Adrenal gland (tissue), 19 donors: ENCODE measurements at places on chromosomes 1 and 21.
A peak's percentile ranks its signal among the peaks of the same experiment; 100 is the strongest.

DNA sequence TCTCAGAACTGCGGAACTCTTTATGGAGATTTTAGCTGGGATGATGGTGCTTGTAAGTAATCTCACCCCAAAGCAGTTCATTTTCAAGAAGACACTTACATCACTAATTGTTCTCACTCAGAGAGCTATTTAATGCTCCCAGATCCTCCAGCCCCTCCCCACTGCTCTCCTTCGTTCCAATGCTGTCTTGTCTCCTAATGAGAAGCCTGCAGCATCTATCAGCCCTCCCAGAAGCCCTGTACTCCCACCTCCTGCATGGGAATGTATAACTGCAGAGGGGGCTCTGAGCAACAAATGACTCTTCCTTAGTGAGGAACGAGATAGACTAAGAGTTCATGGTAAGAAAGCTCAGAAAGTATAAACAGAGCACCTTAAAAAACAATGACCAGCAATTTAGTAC lies 377.4 kb upstream of the RUNX1 start:
- DNase-seq = no peak
- no peaks in the 10 kb centered on the region for H3K36me3 ChIP-seq
- no peak overlapping the region for H3K4me3 ChIP-seq
- H3K27ac ChIP-seq = no peak overlapping the region
- no peaks in the 10 kb centered on the region for H3K4me1 ChIP-seq

- H3K36me3 ChIP-seq = peaks cover 23% of the 10 kb centered on the region
- H3K4me1 ChIP-seq = no peaks in the 10 kb centered on the region
- H3K27me3 ChIP-seq = no peaks in the 10 kb centered on the region
Measured at GRCh38 chr1:27763358-27763757, 9.7 kb upstream of the STX12 start.

DNA sequence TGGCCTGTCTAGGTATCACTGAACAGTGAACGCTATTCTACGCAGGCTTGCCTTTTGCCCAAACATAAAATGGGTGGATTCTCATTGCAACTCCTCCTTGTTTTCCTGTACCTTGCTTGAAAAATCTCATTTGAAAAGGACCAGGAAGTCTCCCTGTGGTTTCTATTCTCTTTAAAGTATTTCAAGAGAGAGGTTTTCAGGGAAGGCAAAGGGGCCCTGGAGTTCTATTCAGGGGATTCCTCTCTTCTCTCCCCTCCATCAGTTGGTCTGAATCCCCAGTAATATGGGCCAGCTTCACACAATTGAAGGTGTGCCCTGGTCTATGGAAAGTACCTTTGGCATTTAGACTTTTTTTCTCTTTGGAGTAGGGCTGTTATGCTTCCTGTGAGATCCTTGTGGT lies 311.3 kb downstream of the RGS7 start:
- H3K4me3 ChIP-seq = no peak overlapping the region
- DNase-seq = no peak
- H3K4me1 ChIP-seq = no peaks in the 10 kb centered on the region
- H3K27me3 ChIP-seq = no peaks in the 10 kb centered on the region

- H3K4me3 ChIP-seq = no peak overlapping the region
- no peaks in the 10 kb centered on the region for H3K36me3 ChIP-seq
- H3K27me3 ChIP-seq = no peaks in the 10 kb centered on the region
- H3K4me1 ChIP-seq = no peaks in the 10 kb centered on the region
- DNase-seq = peak; percentile 56
Measured at GRCh38 chr1:184242507-184242943, 144.3 kb upstream of the C1orf21 start.

DNA sequence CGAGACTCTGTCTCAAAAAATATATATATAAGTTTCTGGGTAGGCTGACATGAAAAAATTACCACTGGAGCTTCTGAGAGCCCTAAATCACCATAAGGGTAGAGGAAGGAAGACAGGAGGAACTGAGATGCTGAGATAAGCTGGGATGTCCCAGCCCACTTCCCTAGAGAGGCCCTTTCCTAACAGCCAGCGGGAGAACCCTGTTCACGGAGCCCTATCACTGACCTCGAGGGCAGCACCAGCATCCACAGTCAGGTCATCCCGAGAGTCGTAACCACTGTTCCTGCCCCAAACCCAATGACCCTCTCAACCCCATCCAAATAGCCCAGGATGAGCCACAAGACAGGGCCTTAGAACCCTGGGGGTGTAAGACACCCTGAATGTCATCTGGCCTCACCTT lies 77.5 kb downstream of the CD34 start:
- H3K27ac ChIP-seq = peak overlapping the region; percentile 23
- H3K4me3 ChIP-seq = no peak overlapping the region
- H3K4me1 ChIP-seq = peaks cover 37% of the 10 kb centered on the region
- H3K27me3 ChIP-seq = no peaks in the 10 kb centered on the region
- no peaks in the 10 kb centered on the region for H3K36me3 ChIP-seq

GRCh38 chr1:10045480-10046355 lies 13.0 kb downstream of the UBE4B start:
- no peaks in the 10 kb centered on the region for H3K27me3 ChIP-seq
- H3K27ac ChIP-seq = peak overlapping the region; percentile 65

GRCh38 chr1:75165264-75165663 lies 31.1 kb downstream of the LHX8 start:
- no peak overlapping the region for H3K27ac ChIP-seq
- H3K27me3 ChIP-seq = no peaks in the 10 kb centered on the region
- no peak for DNase-seq
- no peak overlapping the region for H3K4me3 ChIP-seq
- no peaks in the 10 kb centered on the region for H3K4me1 ChIP-seq

GRCh38 chr1:167432780-167433179 lies 85.5 kb downstream of the CD247 start:
- DNase-seq = no peak
- peaks cover 21% of the 10 kb centered on the region for H3K4me1 ChIP-seq

DNA sequence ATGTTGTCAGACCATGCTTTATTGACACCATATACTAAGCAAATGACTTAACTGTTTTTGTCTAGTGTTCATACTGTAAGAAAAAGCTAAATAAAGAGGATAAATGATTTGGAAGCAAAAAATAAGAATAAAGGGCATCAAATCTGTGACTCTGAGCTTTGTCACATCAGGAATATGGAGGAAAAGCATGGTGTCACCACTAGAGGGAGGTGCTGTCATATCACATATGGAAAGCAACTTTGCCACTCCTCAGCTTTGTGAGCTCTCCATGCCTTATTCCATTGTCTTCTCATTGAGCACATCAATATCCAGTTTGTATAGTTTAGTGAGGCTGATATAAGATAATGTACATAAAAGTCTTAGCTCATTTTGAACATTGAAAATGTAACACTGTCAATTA lies 20.8 kb upstream of the GBP1 start:
- no peak for DNase-seq
- no peak overlapping the region for H3K4me3 ChIP-seq
- no peak overlapping the region for H3K27ac ChIP-seq
- H3K36me3 ChIP-seq = no peaks in the 10 kb centered on the region
- H3K4me1 ChIP-seq = no peaks in the 10 kb centered on the region
- no peaks in the 10 kb centered on the region for H3K27me3 ChIP-seq

DNA sequence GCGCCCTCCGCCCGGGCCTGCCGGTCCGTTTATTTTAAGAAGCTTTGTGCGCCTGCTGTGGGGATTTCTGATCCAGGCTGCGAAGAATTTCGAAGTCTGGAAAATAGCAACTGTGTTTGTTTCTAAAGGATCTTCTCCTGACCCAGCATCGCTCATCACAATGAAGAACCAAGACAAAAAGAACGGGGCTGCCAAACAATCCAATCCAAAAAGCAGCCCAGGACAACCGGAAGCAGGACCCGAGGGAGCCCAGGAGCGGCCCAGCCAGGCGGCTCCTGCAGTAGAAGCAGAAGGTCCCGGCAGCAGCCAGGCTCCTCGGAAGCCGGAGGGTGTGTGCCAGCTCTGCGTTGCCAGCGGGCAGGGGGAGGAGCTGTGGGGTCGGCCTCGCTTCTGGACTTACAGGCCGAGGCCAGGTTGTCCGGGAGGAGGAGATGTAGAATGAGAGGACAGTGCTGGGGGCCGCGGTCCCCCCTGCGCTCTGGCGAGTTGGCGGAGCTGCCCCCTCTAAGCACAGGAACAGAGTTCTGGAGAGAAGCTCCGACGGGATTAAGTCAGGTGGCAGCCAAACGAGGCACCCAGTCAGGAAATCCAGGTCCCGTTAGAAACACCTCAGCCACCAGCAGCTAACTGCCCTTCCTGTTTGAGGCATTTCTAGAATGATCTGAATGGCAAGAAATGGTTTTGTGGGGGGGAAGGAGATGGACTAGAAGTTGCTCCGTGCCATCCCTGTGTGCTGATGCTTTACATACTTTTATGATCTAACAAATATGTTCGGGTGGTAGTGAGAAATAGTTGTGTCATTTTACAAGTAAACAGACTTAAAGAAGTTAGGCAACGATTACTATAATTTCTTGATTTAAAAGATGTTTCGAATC lies 948 bp downstream of the TXLNA start:
- no peaks in the 10 kb centered on the region for H3K27me3 ChIP-seq
- H3K4me1 ChIP-seq = peaks cover 21% of the 10 kb centered on the region
- no peaks in the 10 kb centered on the region for H3K36me3 ChIP-seq
- H3K27ac ChIP-seq = peak overlapping the region; percentile 96
- DNase-seq = peak; percentile 85

GRCh38 chr1:109634292-109634691 lies 14.7 kb downstream of the AMPD2 start:
- no peaks in the 10 kb centered on the region for H3K27me3 ChIP-seq
- H3K4me3 ChIP-seq = no peak overlapping the region
- no peak overlapping the region for H3K27ac ChIP-seq
- DNase-seq = no peak

DNA sequence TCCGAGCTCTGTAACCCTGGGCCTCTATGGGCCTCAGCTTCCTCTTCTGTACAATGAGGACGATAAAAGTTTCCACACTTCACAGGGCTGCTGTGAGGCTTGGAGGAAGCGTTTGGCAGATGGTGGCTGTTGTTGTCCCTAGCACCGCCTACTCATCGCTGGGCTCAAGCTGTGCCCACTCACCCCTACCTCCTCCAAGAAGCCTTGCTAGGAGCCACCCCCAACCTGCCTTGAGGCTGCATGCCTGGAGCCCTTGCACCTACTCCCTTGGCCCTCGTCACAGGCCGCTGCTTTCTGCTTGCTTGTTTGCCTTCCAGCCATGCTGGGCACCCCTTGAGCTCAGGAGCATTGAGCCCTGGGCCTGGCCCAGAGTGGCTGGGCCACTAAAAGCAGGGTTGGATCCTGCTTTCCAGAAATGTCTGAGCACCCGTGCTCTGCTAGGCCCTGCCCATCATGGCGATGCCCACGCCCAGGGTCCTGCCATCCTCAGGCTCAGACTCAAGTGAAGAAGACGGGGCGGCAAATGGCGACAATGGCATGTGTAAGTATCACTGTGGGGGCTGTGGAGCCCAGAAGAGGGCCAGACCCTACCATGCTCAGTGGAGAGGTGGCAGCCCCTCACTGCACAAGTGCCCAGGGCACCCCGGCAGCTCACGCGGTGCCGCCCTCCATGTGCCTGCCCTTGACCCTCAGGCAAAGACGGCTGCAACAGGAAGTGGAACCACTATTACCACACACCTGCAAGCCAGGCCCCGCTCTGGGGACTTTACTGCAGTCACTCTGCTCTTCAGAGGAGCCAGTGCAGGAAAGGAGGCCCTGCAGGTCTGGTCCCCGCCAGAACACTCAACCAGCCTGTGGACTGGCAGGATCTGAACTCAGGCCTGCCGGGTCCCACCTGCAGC lies 9.5 kb downstream of the SH3BGRL3 start:
- H3K27ac ChIP-seq = no peak overlapping the region
- H3K4me1 ChIP-seq = no peaks in the 10 kb centered on the region
- H3K36me3 ChIP-seq = no peaks in the 10 kb centered on the region
- H3K4me3 ChIP-seq = no peak overlapping the region

DNA sequence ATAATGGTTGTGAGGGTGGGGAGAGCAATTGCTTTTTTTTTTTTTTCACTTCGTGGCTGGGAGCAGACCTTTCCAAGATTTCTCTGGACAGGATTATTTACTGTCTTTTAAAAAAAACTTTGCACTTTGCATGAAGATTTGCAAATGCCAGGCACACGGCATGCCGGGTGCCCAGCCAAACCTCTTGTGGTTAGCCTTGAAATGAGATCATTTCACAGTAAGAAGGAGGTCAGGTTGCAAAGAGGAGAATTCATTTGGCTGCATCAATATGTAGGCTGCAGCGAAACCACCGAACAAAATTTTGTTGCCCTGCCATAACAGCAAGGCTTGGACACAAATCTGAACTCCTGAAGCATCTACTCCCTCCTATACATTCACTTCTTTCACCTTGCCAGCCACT lies 36.5 kb upstream of the KCND3 start:
- H3K4me1 ChIP-seq = no peaks in the 10 kb centered on the region
- H3K4me3 ChIP-seq = no peak overlapping the region
- H3K36me3 ChIP-seq = no peaks in the 10 kb centered on the region
- H3K27ac ChIP-seq = no peak overlapping the region
- no peaks in the 10 kb centered on the region for H3K27me3 ChIP-seq

- H3K36me3 ChIP-seq = no peaks in the 10 kb centered on the region
- H3K27ac ChIP-seq = no peak overlapping the region
- H3K4me1 ChIP-seq = no peaks in the 10 kb centered on the region
- no peaks in the 10 kb centered on the region for H3K27me3 ChIP-seq
- no peak for DNase-seq
Measured at GRCh38 chr1:30134466-30135217, 588.7 kb downstream of the MATN1 start.

DNA sequence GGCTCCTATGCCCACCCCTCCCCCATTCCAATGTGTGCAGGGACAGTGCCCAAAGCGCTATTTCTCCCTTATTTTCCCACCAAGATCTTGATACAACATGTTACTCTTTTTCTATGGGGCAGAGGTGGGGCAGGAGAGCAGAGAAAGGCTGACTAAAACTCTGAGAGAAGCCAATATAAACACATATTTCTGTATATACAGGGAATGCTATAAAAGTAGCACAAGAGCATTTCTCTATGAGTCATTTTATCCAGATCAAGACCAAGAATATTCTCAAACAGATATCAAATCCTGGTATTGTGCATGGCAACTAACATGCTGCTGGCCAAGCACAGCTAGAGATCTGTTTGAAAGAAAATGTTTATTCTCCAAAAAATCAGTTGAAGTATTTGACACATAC lies 7.3 kb downstream of the WDR26 start:
- H3K4me3 ChIP-seq = no peak overlapping the region
- DNase-seq = no peak
- no peaks in the 10 kb centered on the region for H3K27me3 ChIP-seq
- peaks cover 51% of the 10 kb centered on the region for H3K4me1 ChIP-seq
- no peak overlapping the region for H3K27ac ChIP-seq
- no peaks in the 10 kb centered on the region for H3K36me3 ChIP-seq

- DNase-seq = no peak
- H3K36me3 ChIP-seq = no peaks in the 10 kb centered on the region
- H3K27me3 ChIP-seq = no peaks in the 10 kb centered on the region
- peaks cover 5% of the 10 kb centered on the region for H3K4me1 ChIP-seq
Measured at GRCh38 chr1:113901191-113901590, 3.4 kb downstream of the AP4B1 start.

DNA sequence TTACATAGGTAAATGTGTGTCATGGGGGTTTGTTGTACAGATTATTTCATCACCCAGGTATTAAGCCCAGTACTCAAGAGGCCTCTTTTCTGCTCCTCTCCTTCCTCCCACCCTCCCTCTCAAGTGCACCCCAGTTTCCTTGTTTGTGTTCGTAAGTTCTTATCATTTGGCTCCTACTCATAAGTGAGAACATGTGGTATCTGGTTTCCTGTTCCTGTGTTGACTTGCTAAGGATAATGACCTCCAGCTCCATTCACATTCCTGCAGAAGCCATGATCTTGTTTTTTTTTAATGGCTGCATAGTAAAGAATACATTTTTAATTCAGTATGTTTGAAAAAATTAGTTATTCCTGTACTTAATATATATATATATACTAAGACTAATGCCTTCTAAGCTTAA lies 107.7 kb downstream of the CLDN17 start:
- no peaks in the 10 kb centered on the region for H3K36me3 ChIP-seq
- H3K4me1 ChIP-seq = no peaks in the 10 kb centered on the region
- H3K27ac ChIP-seq = no peak overlapping the region
- H3K4me3 ChIP-seq = no peak overlapping the region
- H3K27me3 ChIP-seq = no peaks in the 10 kb centered on the region
